ENCODE measurements at places on chromosomes 2 and 18.

DNA sequence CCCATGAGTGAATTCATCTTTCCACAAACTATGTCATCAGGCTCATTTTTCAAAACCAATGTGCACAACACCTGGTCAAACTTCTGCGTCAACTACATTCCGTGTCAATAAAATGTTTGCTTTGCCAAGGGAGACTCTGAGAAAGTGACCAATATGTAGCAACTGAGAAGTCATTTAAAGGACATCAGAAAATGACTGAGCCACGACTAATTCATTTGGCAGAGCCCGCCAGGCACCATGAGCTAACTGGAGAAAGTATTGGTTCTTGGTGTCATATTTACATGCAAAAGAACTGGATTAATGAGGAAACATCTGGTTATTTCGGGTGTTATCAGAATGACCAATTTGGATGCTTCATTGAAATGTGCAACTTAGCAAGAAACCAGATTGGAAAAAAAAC lies 7.2 kb downstream of the RND3 start:
- DNase-seq = no peak

DNA sequence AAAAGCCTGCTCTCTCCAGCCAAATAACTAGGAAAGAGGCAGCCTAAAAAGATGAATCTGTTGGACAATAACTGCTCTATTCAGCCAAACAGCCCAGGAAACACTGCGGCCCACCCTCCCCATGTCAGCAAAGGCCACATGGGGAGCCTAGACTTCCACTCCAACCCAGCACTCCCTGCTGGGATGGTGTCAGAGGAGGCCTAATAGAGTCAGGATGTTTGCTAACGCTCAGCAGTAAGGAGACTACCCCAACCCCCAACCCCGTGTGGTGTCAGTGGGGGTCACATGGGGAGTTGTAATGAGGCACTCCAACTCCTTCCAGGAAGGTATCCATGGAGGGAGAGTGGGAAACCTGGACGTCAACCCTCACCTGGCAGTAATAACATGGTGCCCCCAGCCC lies 41.6 kb downstream of the ZBTB7C start:
- DNase-seq = no peak

- DNase-seq = no peak
Observed at GRCh38 chr2:2779727-2780126, 448.7 kb upstream of the MYT1L start.

DNA sequence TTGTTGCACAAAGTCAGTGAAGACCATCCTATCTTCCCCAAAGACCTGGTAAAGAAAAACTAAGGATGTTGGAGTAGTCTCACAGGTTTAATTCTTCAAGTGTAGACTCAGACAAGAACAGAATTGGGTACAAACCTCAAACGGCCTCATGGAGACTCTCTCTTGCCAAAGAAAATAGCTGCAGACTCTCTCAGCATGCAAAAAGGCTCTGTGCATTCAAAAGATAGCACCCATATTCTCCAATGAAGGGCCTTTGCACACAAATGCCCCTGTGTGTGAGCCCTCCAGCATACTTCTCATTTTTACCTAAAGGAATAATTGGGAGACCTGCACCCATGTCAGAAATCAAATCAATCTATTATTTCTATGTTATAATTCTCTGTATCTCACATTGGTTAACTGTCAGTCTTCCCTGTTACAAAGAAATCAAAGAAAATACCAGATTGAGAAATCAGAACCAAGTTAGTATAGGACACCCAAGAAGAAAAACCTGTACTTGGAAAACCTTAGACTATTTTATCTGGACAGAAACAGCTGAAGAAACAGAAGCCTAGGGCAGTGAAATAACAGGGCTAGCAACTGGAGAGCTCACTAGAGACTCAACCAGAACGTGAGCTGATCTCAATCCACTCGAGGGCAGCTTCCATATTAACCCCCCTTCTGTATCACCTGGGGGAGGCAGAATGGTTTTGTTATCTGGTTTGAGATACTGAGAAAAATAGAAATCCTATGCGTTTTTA lies 134.7 kb upstream of the DNAJC10 start:
- DNase-seq = no peak

DNA sequence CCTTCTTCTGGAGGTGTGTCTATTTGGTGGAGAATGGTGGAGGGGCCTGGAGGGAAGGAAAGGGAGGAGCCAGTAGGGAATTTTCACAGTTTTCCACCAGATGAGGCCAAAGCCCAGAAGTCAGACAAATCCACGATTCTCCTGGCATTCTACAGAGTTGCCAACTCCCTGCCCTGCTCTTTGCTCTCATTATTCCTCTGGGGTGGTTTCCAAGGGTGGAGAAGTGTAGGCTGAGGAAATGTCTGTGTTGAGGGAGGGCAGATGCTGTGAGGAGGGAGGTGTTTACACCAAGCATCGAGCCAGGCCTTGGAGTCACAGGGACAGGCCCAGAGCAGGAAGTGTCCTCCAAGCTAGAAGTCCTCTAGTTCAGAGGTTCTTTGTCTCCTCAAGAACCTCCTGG lies 124.1 kb upstream of the LGALSL start:
- DNase-seq = no peak

- no peak for DNase-seq
Observed at GRCh38 chr2:192438239-192438638, 243.5 kb upstream of the TMEFF2 start.

DNA sequence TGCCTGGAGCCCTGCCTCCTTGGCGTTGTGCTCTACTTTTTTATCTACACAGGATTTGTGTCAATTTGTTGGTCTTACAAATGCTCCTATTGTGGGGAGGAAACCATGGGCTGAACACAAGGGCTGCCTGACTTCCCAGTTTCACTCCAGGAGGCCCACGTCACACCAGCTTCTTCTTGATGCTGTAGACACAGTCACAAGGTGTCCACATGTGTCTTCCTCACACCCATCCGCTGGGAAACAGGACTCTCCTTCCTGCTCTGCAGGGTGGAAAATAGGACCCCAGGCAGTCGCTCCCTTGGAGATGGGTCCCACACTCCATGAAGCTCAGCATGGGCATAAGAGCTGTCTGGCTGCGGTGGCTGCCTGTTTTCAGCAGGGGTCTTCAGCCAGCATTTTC lies 468.2 kb downstream of the EPHA4 start:
- no peak for DNase-seq

DNA sequence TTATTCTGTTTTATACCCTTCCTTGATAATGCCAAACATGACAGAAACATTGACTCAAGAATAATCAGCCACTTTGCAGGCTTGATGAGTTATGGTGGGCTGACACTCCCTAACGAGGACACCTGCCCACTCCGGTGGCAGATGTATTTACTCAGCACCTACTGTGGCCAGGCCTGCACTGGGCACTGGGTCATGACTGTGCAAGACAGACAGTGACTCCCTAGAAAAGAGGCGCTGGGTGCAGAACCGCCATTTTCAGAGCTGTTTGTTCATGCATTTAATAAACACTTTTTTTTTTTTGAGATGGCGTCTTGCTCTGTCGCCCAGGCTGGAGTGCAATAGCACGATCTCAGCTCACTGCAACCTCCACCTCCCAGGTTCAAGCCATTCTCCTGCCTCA lies 32.5 kb downstream of the SNED1 start:
- no peak for DNase-seq

DNA sequence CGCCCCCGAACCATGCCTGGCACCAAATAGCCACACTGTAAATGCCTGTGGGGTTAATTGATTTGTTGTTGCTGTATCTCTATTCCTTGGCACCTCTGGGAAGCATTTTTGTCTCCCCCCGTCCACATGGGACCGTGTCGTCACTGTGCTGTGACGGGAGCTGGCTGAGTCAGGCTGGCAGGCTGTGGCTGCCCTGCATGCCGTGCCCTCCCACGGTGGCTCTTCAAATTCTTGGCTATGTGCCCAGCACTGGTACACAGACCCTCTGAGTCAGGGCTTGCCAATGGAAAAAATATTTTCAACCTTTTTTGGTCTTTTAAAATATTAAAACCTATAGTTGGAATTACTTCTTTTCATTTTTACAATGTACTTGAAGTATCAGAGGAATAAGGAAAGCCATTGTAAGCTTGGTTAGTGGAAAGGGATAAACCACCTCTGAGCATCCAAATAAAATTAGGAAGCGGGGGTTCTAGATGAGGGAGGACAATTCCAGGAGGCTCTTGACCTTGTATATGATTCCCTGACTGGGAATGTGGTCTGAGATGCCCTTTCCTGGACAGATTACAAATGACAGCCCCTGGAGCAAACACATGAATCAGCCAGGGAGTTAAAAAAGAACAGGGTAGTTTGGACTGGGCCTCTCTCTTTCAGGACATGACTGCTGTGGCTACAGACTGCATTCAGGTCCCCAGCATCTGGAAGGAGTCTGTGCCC lies 59.4 kb downstream of the DGKD start:
- peak; percentile 51 for DNase-seq

DNA sequence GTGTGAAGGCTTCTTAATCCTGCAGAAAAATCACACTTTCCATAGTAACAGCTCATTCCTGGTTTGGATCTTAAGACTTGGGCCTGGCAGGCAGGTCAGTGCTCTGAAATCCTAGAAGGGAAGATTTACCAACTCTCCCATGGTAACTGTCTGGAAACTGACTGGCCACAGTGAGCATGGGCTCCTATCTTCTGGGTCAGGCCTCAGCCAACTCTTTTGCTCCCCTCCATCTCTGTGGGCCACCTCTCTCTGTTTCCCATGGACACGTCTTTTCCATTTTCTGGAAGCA lies 86.7 kb downstream of the ACAA2 start:
- no peak for DNase-seq

DNA sequence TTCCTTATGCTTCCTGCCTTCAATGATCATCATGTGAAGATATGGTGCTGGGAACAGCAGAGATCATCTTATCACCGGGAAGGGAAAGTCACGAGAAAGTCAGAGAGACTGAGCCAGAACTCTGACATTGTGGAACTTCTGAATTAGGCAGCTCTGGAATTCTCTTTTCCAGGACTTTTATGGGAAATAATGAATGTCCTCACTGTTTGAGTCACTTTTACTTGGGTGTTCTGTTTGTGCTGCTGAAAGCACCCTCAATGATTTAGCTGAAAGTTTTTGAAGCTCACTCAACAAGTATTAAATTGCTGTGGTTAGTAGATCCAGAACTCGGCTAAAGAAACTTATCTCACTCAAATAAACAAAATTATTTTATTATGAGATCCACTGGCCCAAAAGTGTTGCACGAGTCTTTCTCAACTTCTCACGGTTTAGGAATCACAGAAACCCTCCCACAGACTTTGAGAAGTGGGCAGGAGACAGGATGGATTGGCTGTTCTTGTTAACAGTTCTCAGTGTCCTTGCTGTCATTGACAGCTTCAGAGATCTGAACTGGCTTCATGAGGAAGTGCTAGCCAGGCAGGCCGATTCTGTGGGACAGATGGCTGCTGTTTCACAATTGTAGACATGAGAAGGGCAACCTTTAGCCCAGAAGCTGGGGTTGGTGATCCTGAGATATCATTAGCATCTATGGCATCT lies 26.4 kb upstream of the ATRAID start:
- no peak for DNase-seq

GRCh38 chr2:150639383-150639782 lies 151.9 kb upstream of the RND3 start:
- no peak for DNase-seq

GRCh38 chr18:49899657-49900330 lies 86.5 kb upstream of the ACAA2 start:
- no peak for DNase-seq

DNA sequence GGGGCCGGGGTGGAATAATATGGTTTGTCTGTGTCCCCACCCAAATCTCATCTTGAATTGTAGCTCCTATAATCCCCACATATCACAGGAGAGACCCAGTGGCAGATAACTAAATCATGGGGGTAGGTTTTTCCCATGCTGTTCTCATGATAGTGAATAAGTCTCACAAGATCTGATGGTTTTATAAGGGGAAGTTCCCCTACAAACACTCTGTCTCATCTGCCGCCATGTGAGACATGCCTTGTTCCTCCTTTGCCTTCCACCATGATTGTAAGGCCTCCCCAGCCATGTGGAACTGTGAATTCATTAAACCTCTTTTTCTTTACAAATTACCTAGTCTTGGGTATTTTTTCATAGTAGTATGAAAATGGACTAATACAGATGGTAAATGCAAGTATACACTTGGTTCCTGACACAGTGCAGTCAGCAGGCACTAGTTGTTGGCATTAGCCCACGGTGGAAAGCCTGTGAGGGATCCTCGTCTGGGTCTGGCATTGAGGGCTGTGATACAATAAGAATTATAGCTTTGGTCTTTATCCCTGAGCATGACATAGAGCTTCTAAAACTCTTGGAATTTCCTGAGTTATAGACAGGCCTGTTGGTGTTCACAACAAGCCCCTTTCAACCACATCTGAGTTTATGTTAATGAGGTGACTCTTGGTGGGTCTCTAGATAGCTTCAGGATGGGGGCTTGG lies 135.8 kb downstream of the CABLES1 start:
- no peak for DNase-seq

GRCh38 chr2:83063511-83063910 lies 1395.6 kb downstream of the SUCLG1 start:
- no peak for DNase-seq
